ENCODE measurements at places on chromosomes 4 and X. TPM values are rescaled to one million over a fixed set of nuclear protein-coding genes. Genes with fewer than 3 reads are reported as not detected.

GRCh38 chr4:3290476-3290875 is 2.3 kb upstream of the RGS12 start:
- DNase-seq, result no peak

Gene OTC
- 1.5 TPM for total RNA-seq

DNA sequence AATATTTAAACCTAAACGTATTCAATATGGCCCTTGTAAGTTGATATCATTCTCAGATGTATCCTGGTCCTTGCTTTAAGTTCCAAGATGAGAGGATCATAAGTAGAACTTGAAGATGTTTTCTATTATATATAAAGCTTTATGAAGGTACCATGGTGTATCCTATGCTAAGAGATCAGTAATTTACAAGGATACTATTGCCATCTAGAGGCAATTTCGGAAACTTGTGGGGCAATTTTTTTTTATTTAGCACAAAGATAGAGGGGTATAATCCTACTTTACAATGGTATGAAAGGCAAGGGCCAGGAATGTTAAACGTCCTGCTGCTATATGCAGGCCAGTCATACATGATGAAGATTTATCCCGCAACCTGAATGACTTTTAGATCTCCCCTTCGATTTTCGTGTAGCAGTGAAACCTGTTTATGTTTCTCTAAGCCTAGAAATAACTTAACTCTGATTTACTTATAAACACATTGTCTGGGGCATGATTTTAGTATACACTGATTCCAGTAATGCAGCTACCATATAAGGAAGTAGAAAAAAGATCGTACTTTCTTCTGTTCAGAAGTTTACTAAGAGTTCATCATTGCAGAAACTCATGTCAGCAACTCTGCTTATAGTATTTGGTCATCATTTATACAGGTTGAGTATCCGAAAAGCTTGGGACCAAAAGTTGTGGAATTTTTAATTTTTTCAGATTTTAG is 2.6 kb downstream of the SLC25A31 start:
- DNase-seq, result no peak

Gene NUDT11
- 0.93 TPM for total RNA-seq

Measured in left lung (tissue), 14 donors.